ENCODE measurements at places on chromosomes 13 and 19. TPM values are rescaled to one million over a fixed set of nuclear protein-coding genes. Genes with fewer than 3 reads are reported as not detected.
A peak's percentile ranks its signal among the peaks of the same experiment; 100 is the strongest.

Gene ARHGAP45
- total RNA-seq = 5.7 TPM

Gene MAMSTR
- total RNA-seq = 2.5 TPM

Gene OR4F17
- not detected for total RNA-seq

Gene ZNF296
- 0.42 TPM for total RNA-seq

Gene KANK3
- total RNA-seq = 8.1 TPM

Gene IGFL3
- not detected for total RNA-seq

DNA sequence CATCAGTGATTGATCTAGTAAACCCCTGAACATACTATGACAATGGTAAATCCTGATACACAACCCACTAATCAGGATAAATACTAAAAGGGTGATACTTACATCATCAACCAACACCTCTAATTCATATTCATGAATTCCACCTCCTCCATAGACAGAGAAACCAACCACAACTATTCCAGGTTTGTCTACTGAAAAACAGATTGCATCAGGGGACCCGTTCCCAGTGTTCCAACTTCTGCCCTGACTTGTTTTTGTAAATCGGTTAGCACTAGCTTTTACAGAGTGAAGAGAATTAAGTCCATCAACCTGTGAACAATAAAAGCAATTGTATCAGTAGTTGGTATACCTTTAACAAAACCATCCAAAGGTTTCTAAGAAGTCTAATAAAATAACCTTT is 149.2 kb downstream of the MYCBP2 start:
- no peak for DNase-seq

DNA sequence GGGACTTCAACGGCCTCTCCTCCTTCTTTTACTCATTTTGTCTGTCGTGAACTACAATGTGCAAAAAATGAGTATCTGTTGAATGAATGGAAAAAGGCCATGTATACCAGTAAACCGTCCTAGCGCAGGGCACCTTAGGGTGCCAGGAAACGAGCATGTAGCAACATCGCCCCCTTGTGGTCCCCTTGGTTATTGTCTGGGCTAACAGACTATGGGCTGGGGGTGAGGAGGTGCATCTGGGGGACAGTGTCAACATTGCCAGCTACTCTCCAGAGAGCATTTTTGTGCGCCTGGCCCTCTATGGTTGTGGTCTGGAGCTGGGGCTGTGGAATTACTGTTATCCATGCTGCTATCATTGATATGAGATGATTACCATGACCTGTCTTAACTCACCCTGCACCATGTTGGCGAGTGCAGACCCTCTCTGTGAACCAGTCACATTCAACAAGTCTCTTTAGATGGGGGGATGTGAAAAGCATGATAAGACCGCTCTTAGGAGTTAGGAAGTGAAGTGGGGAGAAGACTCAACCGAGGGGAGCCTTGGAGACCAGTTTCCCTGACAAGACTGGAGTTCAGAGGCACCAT is 22.8 kb upstream of the SIGLEC11 start:
- no peak for DNase-seq

DNA sequence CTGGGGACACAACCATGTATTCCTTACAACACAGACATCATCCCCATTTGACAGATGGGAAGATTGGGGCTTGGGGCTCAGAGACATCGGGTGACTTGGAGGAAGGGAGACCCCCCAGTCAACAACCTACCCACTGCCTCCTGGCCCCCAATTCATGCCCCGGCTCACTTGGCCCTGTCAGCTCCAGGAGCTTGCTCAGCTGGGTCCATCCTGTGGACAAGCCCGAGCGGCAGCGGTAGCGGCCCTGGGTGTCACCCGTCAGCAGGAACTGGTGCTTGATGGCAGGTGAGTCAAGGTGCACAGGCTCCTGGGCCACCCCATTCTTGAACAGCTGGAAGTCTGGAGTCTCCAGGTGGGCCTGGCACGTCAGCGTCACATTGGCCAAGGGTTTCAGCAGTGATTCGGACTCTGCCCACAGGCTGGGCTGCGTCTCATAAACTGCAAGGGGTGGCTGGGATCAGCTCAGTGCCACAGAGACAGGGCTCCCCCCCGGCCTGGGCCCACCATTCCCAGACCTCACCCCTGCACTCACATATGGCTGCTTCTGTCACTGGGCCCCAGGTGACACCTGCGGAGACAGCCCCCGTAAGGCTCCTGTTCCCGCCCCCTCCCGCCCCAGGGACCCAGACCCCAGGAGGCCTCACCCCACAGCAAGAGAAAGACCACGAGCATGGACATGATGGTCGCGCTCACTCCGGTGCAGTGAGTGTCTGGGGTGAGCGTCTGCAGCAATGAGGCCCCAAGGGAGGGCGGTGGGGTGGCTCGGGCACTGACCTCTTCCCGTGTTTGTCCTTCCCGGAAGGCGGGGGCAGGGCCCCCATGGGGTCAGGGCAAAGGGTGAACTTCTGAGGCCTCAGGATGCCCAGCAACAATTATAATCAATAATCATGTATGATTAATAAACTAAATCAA is at the start of gene A1BG:
Gene A1BG (minus strand): TSS at position 733 of the 912 bp plus-strand sequence. CDS start 55 bp downstream, at position 678.
- no peak for DNase-seq

- DNase-seq = peak; percentile 89
Measured at GRCh38 chr19:38849147-38849859, 483 bp downstream of the HNRNPL start.

GRCh38 chr19:32809254-32809653 is 60.3 kb downstream of the SLC7A9 start:
- DNase-seq = no peak

- no peak for DNase-seq
Measured at GRCh38 chr19:39262496-39262895, 5.7 kb upstream of the IFNL2 start.

DNA sequence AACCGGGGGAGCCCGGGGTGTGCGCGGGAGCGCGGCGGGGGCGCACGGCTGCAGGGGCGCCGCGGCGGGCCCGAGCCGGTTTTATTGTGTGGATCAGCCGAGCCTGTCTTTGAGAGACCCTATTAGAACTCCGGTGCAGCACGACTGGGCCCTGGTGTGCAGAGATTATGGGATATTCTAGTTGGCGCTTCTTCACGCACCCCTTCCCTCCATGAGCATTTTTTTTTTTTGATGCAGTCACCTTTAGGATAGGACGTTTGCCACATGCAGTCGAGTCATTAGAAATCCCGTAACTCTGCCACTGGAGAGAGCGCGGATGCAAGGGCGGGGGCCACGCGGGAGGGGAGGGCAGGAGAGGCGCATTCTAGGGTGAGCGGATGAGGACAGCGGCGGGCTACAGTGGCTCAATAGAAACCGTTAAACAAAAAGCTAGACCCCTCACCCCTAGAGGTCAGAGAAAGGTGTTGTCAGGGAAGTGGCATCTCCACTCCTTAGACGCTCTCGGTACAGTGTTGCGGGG is 3.7 kb downstream of the FGF9 start:
- no peak for DNase-seq

DNA sequence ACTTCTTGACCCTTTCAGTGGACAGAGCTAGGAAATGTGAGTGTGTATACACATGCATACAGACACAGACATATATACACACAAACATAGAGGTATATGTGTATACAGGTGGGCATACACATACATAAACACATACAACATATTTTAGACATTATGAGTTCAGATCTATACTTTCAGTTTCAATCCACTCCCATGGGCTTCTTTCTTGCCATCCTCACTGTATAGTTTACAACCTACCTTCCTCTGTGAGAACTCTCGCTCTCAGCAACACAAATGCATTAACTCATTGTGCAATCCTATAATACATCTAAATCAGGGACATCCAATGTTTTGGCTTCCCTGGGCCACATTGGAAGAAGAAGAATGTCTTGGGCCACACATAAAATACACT is 21.2 kb upstream of the SCEL start:
- DNase-seq = no peak

GRCh38 chr19:50796634-50797428 is 6.6 kb downstream of the ACP4 start:
- DNase-seq = no peak

DNA sequence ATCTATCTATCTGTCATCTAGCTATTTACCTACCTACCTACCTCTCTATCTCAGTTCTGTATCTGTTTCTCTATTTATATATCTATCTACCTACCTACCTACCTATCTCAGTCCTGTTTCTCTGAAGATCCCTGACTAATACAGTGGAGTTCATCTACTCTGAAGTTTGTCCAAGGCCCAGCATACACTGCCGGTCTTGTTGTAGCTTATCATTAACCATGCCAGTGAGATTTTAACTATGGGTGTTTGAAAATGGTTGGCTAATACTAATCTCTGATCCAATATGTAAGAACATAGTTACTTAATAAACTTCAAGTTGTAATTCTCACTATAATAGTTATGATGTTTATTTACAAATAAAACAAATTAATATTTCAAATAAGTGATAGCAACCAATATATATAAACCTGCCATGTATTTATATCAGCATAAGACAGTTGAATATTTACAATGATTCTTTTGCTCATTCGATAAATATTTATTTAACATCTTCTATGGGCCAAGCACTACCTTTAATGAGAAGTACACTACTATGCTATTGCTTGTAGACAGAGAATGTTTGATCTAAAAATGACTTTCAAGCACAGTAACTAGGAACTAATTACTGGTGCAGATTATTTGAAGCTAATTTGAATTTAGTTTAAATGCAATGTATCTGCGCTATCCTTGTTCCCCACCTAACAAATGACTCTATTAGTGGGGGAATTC is 242.1 kb downstream of the KLF5 start:
- no peak for DNase-seq

DNA sequence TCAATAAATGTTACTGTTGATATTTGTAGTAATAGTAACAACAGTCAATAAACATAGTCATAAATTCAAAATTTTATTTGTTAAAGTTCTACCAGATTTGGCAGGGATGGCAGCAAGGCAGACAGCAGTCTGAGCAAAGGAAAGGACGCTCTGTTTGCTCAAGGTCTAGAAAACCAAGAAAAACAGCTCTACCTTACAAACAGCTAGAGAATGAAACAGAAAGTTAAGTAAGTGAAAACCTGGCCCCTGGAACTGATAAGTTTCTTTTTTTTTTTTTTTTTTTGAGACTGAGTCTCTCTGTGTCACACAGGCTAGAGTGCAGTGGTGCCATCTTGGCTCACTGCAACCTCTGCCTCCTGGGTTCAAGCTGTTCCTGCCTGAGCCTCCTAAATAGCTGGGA is 27.9 kb downstream of the ENOX1 start:
- no peak for DNase-seq

DNA sequence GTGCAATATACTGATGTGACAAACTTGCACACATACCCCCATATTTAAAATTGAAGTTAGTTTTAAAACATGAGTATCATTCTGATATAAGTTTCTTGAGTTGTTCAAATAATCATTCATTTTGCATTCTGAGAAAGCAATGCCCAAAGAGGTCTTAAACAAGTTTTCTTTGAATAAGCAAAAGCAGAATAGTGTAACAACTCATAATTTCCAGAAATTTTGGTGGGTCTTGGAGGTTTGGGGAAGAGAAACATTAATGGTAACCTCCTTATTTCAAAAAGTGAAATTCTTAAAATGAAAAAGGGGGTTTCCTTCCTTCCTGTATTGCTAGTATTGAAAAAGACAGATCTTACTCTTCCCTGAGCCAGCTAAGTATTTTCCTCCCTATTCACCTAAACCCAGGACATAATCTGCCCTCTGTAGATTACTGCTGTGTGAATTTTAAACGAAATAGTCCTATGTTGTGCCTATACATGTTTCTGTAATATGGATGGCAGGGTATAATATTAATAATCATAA is 30.4 kb downstream of the SLC25A15 start:
- no peak for DNase-seq

Data from urinary bladder (tissue), 4 donors.